ENCODE measurements at places on chromosomes 16 and 17.

DNA sequence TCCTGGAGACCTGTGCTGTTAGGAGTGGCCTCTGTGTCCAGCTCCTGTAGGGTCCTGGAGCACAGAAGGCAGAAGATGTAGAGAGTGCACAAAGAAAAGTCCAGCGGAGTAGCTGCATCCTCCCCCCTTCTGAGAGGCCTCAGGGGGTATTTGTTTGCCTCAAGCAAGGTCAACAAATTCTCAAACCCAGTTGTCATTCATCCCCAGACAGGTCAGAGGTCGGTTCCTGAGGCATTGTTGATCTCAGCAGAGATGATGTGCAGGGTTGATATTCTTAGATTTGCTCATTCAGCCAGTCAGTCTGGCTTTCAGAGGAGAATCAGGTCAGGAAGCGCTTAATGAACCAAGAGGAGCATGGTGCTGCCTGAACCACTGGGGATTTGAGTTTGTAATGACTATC, 8.3 kb upstream of the RBFOX1 start:
- DNase-seq, result no peak

- DNase-seq, result peak; percentile 98
Observed at GRCh38 chr16:72722552-72722951, 325.4 kb downstream of the ZFHX3 start.

DNA sequence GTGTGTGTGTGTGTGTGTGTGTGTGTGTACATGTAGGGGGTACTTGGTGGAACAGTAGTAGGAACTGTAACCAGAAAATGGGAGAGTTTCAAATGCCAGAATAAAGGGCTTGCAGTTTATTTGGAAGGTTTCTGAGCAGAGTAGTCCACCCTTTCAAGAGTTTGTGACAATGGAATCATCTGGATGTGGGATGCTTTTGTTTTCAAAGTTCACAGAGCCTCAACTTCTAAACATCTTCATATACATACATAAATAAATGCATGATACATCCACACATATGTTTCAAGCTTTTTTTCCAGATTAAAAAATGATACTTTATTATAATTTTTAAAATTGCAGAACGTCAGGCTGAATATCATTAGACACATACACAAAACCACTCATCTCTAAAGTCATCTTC, 2.4 kb upstream of the PKD1L3 start:
- DNase-seq, result no peak

DNA sequence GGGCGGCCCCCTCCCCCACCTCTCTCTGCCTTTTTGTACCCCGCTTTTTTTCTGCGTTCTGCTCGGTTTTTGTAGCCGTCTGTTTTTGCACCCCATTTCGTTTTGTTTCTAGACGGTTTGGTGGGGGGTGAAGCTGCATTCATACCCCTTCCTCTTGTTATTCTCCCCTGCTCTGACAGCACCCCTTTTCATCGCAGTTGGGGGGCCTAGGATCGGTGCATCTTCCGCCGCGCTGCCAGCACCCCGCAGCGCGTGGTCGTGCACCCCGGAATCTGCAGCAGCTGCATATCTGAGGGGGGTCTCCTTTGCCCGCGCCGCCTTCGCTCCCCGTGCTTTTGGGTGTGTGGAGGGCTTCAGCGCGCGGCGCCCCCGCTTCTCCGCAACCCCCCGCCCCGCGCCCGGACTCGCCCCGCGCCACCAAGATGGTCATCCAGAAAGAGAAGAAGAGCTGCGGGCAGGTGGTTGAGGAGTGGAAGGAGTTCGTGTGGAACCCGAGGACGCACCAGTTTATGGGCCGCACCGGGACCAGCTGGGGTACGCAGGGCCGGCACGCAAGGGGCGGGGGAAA, 455 bp downstream of the ATP1B2 start:
- no peak for DNase-seq

DNA sequence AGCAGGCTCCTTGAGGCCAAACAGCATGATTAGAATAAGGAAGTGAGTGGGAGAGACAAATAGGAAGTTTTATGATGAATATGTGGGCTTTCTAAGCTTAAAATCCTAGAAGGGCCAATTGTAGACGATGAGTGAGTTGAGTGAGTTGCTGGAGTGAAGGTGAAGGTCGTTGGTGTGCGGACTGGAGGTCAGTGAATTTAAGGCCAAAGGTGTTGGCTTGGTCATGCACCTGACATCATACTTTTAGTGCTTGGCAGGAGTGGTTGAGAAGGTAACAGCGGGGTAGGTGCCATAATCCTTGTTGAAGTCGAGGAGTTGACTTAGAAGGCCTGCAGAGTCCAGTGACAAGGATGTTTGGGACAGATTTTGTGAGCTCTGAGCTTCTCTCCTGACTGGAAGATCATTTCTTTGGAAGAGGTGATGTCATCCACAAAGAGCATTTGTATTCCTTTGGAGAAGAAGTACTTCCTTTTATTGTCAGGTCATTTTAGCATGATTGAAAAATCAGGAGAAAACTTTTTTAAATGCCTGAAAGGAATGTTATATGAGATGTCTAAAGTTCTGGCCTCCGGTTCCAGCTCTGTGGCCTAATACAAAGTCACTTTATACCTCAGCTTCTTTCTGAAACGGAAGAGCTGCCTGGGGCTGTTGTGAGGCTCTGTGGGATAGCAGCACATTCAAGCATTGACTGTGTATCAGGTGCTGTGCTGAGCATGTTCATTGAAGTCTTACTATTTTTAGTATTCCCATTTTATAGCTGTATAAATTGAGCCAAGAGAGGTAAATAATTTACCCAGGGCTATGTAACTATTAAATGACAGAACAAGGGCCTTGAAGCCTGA, 53.6 kb upstream of the TBX2 start:
- DNase-seq, result no peak

DNA sequence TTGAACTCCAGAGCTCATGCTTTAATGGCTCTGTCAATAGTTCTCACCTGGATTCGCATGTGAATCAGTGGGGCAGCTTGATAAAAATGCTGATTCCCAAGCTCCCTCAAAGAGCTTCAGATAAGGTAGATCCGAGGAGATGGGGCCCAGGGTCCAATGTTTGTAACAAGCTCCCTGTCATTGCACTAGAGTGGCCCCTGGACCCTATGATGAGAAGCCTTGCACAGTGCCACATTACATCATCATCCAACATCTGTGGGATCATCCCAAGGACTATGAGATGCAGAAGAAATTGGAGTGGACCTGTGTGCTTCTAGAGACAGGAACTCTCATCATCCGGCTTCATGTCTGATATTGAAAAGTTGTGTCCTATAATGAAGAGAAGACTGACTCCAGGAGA, 340.8 kb downstream of the SHISA9 start:
- no peak for DNase-seq

DNA sequence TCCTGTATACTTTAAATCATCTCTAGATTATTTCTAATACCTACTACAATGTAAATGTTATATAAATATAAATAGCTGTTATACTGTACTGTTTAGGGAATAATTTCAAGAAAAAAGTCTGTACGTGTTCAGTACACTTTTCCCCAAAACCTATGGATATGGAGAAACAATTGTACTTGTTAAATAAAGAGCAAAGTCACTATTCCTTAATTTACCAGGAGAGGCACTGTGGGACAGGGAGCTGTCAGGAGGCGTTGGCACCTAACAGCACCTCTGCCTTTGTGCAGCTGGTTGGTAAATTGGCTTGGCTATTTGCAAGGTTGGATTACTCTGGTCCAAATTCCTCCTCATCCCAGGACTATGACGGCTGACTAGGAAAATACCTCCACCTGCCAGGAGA, 28.0 kb downstream of the CRHR1 start:
- no peak for DNase-seq

GRCh38 chr17:10871914-10872313, 34.0 kb upstream of the PIRT start:
- no peak for DNase-seq

- peak; percentile 72 for DNase-seq
Observed at GRCh38 chr17:980406-981291, 1.1 kb upstream of the NXN start.

DNA sequence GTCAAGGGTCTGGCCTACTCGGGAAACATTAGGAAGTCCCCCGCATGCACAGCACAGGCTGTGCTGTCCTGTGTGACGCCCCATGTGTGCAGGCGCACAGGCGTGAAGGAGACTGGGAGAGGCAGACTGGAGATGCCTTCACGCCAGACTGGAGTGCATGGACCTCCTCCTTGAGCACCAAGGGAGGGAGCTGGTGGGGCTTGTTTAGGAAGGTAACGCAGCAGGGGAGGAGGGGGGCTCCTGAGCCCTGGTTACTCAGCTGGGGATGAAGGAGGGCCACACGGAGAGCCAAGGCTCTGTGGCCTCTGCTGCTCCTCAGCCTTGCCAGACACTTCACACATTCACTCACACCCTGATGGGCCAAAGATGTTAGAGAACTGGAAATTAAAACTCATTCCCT, 7.7 kb downstream of the HSDL1 start:
- no peak for DNase-seq

- peak; percentile 83 for DNase-seq
Observed at GRCh38 chr17:42281571-42282096, 5.4 kb upstream of the STAT5B start.
